ENCODE measurements at places on chromosomes 1 and 21.

DNA sequence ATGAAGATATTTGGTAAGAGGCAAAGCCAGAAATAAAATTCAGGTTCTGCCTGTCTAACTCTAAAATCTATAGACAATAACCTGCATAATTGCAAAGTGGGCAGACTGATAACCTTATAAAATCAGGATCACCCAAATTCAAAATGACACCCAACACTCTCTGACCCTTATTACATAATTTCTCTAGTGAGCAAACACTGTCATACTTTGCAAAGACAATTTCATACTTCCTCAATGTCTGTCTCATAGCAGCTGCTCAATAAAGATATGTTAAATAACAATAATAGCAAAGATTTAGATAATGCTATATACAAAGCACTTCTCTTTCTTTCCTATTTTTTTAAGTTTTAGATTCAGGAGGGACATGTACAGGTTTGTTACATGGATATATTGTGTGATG, 118.5 kb downstream of the UCHL5 start:
- no peak for DNase-seq

GRCh38 chr21:45039317-45040156, 34.8 kb upstream of the ADARB1 start:
- DNase-seq, result no peak

- DNase-seq, result no peak
These were observed 1352.0 kb upstream of the B3GALT2 start for GRCh38 chr1:194538453-194538852.

GRCh38 chr1:231162970-231163829, 1.3 kb downstream of the TRIM67 start:
- DNase-seq, result peak; percentile 66

- DNase-seq, result no peak
These were observed 5.8 kb upstream of the TGFB2 start for GRCh38 chr1:218339267-218339831.

GRCh38 chr1:99240621-99241020, 23.7 kb upstream of the PLPPR4 start:
- no peak for DNase-seq

- no peak for DNase-seq
These were observed 182.3 kb upstream of the GALNT2 start for GRCh38 chr1:229884765-229885164.

- DNase-seq, result no peak
These were observed 74.0 kb upstream of the GPR88 start for GRCh38 chr1:100463791-100464424.

DNA sequence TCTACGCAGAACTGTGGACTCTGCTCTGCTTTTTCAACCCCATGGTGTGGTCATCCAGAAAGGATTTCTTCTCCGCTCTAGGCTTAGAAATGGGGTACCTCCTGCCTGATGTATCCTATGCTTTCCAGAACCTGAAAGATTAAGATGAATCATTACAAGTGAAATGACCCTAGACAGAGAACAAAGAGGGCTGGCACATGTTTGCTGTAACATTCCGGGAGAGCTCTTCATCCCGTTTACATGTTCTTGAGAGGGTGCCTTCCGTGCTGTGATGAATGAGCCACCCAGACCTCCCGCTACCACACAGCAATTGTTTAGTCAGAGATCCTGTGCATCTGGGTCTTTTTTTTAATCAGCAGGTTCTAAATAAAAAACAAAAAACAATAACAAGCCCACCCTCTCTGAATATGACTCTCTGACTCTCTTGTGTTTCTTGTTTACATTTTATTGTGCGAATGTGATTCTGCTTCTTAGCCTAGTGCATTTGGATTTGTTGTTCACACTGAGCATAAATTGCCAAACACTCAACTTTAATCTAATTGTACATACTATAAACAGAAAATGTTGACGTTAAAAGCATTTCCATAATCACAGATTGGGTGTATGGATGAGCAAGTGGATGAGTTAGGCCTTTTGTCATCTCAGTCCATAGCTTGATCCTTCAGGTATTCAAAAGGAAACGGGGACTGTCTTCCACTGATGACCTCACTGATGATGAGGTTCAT, 87.1 kb downstream of the GPR88 start:
- no peak for DNase-seq

DNA sequence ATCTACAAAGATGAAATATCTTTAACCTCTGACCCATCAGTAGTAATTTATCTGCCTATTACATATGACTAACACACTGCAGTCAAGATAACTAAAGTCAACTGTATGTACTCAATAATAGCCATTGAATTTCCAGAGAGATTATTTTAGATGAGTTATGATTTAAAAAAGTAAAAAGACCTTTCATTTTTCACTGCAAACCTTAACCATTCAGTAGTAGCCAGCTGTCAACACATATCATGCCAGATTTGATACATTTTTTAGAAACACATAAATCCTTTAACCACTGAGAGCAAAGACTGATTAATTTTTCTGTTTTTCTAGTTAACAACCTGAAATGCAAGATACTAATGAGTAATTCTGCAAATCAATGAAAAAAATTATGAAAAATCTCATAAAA, 31.0 kb downstream of the PALMD start:
- DNase-seq, result no peak

- no peak for DNase-seq
These were observed 247.0 kb upstream of the POU3F1 start for GRCh38 chr1:38293567-38293966.

DNA sequence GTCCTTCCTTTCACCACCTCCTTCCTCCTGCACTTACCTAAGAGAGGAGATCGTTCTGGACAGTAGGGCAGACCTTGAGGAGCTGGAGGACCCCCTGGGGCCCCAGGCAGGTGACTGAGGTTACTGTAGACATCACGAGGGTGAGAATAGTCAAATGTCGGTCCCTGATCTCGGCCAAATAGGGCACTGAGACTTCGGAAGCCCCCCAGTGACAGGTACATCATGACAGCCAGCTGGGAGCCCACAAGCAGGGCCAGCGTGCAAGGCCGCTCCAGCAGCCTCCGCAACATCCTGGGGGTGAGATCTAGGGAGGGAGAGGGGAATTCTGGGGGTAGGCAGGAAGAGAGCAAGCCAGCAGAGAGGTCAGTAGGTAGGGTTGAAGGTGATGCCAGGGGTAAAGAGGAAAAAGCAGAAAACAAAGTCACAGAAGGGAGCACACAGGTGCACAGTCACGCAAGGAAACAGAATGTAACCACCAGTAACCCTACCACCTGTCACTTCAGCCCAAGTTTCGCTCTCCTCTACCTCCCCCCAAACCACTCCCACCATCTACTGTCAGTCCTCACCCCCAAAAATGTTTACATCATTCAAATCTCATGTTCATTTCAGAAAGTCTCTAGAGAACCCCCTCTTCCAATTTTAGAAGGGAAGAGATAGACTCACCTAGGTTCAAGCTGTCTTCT, 1.4 kb downstream of the B4GALT3 start:
- no peak for DNase-seq

- no peak for DNase-seq
These were observed 44.4 kb upstream of the B3GALT5 start for GRCh38 chr21:39568361-39568760.

DNA sequence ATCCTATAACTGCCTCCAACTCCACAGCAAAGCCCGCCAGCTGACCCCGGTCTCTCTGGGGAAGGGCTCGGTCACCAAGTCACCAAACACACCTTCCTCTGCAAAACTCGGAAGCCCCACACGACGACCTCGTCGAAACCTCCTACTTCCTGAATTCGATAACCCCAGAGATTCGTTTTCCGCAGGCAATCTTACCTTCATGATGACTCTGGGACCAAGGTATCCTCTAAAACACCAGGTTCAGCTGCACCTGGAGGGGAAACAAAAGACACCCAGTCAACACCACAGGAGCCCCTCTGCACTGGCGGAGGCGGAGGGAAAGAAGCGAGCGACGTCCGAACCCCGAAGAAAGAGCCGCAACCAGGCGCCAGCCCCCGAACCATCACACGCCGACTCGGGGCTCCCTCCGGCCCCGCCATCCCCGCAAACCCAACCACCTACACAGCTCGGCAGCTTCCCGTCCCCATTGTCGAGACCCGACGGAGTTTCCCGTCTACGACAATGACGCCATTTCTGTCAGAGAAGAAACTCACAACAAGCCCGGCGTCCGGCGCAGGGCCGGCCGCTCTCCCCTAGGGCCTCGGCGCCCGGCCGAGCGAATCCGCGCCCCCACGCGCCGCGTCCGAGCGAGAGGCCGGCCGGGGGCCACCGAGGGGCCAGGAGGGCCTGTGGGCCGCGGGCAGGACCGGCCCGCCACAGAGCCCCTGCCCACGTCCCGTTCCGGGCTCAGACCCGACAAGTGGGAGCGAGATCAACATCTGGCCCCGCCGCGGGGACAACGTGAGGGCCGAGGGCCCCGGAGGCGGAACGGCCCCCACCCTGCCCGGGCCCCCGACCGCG, 1.0 kb downstream of the ARID4B start:
- peak; percentile 32 for DNase-seq

GRCh38 chr1:42680921-42681683, 1.1 kb upstream of the YBX1 start:
- no peak for DNase-seq

DNA sequence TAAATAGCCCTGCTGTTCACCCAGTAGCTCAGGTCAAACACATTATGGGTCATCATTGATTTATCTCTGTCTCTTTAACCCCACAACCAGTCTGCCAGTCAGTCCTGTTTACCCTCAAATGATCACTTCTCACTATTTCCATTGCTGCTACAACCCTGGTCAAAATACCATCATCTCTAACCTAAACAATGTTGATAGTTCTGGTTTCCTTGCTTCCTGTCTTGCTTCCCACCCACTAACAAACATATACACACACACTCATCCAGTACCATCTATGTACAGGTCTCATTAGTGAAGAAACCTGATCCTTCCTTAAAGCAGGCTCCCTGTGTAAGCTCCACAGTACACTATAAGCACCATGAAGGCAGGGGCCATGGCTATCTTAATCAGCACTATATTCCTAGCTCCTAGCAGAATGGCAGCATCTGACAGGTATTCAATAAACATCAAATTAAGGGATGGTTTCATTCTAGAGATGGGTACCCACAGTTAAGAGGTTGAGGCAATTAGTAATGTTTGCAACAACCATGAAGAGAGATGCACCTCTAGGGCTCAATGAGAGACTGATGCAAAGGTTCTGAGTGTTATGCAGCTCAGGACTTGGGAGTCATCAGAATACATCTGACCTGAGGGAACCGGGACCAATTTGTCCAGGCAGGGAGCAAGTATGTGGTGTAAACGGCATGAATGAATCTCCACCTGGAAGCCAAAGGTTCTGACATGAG, 10.0 kb upstream of the TGFBR3 start:
- no peak for DNase-seq

GRCh38 chr1:234778221-234779159, 168.5 kb upstream of the IRF2BP2 start:
- no peak for DNase-seq

GRCh38 chr1:23168079-23168444, 594 bp downstream of the LUZP1 start:
- DNase-seq, result no peak

- no peak for DNase-seq
These were observed at the start of gene CLIC6 for GRCh38 chr21:34668803-34669148. Gene CLIC6, plus strand, starts transcription at chr21:34668994. Its CDS starts 395 bp downstream, at chr21:34669389.

DNA sequence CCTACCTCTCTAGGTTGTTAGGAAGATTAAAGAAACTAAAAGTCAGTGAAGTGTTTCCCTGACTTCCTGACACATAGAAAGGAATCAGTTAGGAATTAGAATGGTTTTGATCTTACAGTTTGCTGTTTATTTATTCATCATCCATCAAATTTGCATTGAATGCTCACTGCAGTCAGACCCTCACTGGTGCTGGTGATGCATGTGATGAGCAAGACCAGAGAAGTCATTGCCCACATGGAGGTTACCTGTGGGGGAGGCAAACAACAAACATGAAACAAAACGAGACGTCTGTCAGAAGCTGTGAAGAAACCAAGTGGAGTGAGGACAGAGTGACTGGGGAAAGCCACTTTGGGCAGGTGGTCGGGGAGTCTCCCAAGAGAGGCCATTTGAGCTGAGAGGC, 6.4 kb downstream of the CTPS1 start:
- no peak for DNase-seq

GRCh38 chr1:87117761-87118368, 203.4 kb downstream of the HS2ST1 start:
- no peak for DNase-seq

DNA sequence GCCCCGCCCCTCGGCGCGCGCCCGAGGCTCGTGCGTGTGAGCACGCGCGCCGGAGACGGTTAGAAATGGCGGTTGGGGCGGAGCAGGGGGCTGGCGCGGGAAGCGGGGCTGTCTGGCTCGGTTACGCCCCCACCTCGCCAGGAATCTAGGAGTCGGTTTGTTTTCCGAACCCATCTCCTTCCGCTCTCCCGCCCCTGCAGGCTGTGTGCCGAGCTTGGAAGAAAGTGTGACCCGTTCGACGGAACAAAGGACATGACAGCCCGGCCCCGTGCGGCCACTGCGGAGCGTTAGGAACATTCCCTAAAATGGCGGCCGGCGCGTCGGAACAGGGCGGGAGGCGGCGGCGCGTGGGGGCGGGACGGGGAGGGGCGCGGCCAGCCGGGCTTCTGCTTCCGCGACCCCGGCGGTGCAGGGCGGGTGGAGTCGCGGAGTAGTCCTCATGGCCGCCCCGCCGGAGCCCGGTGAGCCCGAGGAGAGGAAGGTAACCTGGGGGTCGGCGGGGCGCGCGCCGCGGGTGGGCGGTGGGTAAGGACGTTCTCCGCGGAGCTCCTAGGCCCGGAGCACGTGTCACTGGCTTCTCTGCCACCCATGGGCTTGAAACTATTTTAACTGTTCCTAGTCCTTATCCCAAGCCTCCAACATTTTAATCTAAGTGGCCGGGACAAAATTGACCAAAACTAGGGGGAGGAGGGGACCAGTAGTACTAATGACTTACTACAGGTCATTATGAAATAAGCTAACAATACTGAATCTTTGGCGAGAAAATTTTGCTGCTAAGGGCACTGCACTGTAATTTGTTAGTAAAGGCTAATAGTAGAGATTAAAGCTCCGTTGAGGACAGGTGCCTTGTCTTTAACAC, at the start of gene COX20:
COX20 (plus strand) TSS at position 383 of the 859 bp plus-strand sequence; CDS start at position 440, 57 bp downstream.
- no peak for DNase-seq
